ENCODE measurements at places on chromosomes 16 and 17.
A peak's percentile ranks its signal among the peaks of the same experiment; 100 is the strongest.

DNA sequence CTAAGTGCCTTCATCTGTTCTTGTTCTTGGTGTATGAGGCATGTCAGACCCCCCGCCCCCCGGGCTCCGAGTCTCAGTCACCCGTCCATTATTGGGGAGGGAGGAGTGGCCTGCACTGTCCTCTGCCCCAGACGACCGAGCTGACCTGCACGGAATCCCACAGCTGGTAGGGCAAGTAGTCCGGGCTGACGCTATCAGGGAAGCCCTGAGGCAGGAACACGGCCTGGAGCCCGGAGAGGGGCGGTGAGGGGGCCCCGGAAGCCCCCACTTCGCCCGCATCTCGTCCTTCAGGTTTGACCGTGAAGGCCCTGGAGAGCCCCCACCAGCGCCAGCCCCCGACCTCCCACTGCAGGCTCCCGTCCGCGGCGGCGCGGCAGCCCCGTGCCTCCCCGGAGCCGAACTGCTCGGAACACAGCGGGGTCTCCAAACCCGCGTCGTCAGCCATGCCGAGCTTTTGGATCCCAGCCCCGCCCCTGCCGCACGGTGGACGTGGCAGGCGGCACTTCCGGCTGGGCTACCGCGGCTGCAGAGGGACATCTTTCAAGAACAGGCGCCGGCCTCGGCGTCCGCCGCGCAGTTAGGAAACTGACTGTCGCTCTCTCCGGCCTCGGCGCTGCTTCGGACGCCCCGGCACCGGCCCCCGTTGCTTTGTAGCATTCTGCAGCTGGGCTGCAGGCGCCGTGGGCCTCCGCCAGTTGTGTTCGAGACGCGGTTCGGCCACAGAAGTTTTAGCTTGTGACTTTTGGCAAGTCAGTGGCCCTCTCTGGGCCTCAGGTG is at the start of gene RUSF1:
RUSF1 (minus strand) TSS at position 463 of the 777 bp plus-strand sequence; CDS start at position 445, 18 bp downstream.
- DNase-seq, result peak; percentile 86

GRCh38 chr17:1078831-1079561 is 82.1 kb downstream of the TIMM22 start:
- no peak for DNase-seq

- peak; percentile 69 for DNase-seq
Observed at GRCh38 chr17:35312790-35313711, 60.4 kb downstream of the SLFN11 start.

DNA sequence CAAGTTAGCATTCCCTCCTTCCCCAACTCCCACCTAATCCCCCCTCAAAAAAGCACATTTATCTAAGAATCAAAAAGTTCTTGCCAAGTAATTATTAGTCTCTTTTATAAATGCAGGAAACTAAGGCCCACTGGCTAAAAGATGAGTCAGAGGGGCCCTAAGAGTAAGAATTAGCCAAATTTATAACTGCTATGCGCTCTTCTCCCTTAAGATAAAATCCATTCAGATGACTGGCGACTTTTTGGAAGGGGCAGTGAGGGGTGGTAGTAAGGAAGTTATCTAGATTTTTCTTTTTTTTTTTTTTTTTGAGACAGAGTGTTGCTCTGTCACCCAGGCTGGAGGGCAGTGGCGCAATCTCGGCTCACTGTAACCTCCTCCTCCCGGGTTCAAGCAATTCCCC is 17.1 kb downstream of the ZNF652 start:
- DNase-seq, result no peak

DNA sequence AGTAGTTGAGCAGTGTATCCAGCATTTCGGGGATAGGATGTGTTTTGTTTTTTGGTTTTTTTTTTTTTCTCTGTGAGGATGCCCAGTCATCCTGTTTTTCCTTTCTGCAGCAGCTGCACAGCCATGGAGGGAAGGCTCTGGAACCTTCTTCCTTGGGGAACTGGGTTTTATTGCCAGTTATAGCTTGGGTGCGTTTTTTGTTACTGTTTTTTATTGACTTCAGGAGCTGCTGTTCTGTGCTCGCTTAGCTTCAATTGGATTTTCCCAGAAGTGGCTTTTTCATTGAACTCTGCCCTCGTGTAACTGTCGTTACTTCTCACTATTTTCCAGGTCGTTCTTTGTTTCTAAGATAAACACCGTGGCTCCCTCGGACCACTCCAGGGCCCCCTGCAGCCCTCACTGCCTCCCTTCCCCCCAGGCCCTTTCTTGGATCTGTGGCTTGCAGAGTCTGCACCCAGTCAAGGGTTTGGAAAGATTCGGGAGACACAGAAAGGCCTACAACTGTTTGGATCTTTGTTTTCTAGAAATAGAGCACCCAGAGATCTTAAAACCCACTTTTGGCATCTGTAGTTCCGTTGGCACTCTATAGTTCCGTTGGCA is 119.7 kb upstream of the CACNG5 start:
- no peak for DNase-seq

DNA sequence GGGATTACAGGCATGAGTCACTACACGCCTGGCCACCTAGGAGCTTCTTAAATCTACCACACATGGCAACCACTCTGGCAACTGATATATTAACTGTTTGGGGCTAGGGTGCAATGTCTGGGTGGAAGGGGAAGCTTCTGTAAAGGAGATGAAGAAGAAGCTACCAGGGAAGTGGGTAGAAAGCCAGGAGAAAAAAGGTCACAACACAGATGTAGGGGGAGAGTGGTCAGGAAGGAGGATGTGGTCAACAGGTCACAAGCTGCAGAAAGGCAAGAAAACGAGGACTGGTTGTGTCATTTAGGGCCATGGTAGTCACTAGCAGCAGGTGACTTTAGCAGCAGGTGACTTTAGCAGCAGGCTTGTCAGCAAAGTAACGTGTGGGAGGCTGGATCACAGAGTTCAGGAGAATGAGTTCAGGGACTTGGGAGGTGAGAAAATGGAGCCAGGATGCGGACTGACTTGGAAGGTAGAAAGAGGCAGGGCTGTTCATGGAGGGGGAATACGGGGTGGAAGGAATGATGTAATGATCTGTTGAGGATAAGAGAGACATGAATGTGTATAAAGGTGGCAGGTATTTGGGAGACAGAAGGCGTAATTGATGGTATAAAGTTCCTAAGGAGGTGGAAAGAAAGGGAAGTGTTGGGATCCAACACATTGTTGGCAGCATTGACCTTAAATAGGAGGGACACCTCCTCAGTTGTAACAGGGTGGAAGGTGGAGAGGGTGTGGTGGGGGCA is 16.3 kb upstream of the WFIKKN2 start:
- DNase-seq, result no peak

DNA sequence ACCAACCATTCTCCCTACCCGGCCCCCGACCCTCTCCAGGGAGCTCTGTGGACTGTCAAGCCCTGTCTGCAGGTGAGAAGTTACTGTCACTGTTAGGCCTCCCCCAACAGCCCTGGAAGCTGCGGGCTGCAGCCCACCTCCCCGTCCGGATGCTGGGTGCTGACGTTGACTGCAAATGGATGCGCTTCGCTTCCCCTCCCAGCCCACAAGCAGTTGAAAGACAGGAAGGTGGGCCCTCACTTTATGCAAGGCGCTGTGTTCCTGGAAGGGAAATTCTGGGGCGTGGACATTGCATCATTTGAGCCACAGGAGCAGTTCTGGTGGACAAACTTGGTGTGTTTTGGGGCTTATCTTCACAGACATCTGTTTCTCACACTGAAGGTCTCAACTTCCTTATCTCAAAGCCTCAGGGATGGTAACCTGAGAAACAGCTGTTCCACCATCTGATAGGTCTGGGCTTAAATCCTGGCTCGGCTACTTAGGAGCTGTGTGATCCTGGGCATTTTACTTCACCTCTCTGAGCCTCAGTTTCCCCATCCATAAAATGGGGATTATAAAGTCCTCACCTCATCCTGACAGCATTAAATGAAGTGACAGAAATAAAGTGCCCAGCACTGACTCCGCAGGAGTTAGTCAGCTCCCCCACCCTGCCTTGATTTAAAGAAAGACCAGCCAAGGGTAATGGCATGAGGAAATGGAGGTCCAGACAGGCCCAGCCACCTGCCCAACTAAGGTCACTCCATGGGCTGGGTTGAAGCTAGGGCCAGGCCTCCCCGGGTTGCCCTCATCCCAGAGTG is 4.6 kb upstream of the DRC7 start:
- no peak for DNase-seq

DNA sequence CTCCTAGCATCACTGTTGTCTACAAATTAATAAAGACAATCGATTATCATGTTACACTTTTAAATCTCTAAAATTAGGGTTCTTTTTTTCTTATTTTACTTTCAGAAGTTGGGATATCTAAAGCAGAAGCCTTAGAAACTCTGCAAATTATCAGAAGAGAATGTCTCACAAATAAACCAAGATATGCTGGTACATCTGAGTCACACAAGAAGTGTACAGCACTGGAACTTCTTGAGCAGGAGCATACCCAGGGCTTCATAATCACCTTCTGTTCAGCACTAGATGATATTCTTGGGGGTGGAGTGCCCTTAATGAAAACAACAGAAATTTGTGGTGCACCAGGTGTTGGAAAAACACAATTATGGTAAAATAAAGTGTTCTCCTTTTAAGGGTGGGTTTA is 2.4 kb downstream of the RAD51C start:
- DNase-seq, result no peak

DNA sequence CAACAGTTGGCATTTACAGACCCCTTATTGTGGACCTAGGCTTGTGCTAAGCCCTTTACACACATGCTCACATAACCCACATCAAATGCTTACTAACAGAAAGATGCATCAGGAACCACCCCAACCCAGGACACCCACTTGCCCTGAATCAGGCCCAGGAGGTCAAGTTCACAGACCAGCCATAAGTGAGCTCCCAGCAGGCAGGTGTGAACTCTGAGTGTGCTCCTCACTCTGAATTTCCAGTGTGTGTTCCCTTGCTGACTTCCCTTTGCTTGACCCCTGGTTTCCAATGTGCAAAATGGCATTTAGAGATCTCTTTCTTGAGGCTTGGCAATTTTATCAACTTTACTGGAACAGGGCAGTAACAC is 87.0 kb downstream of the BMERB1 start:
- DNase-seq, result no peak

GRCh38 chr16:5018793-5019192 is 14.9 kb downstream of the NAGPA start:
- no peak for DNase-seq

- no peak for DNase-seq
Observed at GRCh38 chr17:29753845-29754439, 131.2 kb upstream of the CORO6 start.

DNA sequence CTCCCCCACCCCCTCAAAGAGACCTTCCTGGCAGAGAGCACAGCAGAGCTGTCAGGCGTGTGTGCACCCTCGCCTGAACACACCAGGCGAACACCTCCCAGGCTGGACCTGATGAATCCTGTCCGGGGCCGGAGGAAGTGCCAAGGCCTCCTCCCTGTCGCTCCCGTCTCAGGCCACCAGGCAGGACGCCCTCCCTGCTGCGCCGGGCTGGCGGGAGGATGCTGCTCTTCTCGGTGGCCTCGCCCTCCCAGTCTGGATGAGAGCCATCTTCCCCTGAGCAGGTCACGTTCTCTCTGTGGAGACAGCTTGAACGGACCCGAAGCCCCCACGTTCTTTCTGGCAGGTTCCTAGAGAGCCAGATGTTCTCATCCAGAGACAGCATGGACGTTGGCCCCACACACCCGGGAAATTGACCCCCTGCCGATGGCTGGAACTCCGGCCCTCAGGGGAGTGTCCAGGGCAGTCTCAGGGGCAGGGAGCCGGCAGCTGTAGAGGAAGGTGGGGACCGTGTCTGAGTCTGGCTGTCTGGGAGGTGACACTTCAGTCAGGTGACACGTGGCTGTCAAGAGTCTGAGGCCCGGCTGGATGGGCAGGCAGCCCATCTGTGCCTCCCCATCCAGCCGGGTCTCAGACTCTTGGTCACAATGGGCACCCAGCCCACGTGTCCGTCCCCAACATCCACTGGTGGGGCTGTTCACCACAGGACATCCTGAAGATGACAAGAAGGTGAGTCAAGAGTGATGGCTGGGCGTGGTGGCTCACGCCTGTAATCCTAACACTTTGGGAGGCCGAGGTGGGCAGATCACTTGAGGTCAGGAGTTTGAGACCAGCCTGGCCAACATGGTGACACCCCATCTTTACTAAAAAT is 5.0 kb upstream of the TIMP2 start:
- no peak for DNase-seq

- DNase-seq, result no peak
Observed at GRCh38 chr16:5560084-5560483, 462.5 kb upstream of the EEF2KMT start.

DNA sequence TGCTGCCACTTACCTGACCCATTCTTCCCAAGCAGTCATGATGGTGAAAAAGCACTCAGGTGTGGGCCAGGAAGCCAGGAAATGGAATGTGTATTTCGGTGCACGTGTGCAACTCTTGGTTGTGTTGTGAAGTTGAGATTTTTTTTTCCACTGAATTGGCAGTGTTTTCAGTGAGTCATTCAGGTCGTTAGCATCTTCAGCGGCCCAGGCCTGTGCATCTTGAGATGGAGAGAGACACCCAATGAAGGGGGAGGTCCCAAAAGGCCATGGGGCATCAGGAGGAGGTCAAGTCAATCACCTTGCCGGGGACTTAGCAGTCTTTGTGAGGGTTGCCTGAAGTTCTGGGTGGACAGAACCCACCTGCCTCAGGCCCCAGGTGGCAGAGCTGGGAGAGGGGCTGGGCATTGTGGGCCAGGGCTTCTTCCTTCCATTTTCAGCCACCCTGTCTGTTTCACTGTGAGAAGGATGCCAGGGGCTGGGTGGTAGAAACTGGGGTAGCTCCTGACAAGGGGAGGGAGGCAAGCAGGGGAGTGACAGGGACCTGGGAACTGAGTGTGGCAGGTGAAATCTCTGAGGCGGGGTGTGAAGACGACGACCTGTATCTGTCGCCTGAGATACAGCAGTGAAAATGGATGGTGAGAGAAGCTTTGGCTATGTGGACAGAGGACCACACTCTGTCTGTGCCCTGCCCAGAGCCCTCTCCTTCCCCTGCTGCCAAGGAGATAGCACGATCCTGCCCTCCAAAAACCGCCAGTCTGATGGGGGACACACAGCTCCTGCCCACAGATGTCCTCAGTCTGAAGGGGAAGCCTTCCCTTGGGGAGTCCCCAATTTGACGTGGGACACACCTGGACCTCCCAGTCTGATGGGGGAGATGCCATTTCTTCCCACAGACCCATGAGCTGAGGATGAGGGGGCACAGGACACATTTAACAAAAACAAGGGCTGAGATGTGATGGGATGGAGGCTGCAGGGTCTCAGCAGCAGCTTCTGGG is 11.9 kb downstream of the TBKBP1 start:
- peak; percentile 61 for DNase-seq

- DNase-seq, result no peak
Observed at GRCh38 chr17:27408891-27409290, 47.4 kb upstream of the KSR1 start.

GRCh38 chr17:7910281-7910680 is 5.8 kb downstream of the RNF227 start:
- no peak for DNase-seq

GRCh38 chr16:84312783-84313382 is 18.2 kb downstream of the WFDC1 start:
- DNase-seq, result no peak

GRCh38 chr16:74942566-74942965 is 42.4 kb downstream of the WDR59 start:
- no peak for DNase-seq

GRCh38 chr17:42950044-42950783 is 14.0 kb downstream of the AARSD1 start:
- no peak for DNase-seq

Data from stimulated activated CD4-positive, alpha-beta T cell treated with anti-CD3 and anti-CD28 coated beads, Interleukin-4, amount 100 ng/mL, for 24 hours (primary cell).